GM23248 (cell line): ENCODE measurements at places on chromosomes 12 and 14.
A peak's percentile ranks its signal among the peaks of the same experiment; 100 is the strongest.

GRCh38 chr14:81435391-81436295, 35.5 kb upstream of the STON2 start:
- DNase-seq: peak; percentile 50

GRCh38 chr14:73209953-73210352, 27.4 kb upstream of the PAPLN start:
- DNase-seq: peak; percentile 35

DNA sequence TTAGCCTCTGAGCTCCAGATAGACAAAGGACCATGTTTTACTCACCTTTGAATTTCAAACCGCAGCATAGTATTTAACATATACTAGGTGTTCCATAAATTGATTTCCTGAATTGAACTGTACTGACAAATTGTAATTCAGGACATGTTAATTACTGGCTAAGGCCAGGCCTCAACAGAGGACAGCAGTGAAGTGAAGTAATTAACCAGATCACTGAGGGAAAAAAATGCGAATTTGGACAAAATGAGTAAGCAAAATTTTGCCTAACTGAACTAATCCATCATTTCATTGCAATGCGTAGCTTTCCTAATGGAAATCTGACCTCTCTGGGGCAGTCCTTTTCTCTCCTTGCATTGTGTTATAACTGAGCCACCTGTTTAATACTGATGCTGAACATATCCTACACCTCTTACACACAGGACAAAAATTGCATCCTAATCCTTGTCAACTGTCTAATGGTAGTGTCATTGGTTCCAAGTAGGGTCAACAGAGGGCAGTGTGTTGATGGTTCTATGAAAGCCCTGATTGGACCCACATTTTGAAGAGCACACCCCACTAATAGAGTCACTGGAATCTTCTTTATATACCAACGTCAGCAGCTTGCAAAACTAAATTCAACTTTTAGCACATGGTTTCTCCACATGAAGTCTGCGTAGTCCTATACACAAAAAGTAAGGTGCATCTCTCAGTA, 148.4 kb downstream of the SLC25A21 start:
- no peak for DNase-seq

DNA sequence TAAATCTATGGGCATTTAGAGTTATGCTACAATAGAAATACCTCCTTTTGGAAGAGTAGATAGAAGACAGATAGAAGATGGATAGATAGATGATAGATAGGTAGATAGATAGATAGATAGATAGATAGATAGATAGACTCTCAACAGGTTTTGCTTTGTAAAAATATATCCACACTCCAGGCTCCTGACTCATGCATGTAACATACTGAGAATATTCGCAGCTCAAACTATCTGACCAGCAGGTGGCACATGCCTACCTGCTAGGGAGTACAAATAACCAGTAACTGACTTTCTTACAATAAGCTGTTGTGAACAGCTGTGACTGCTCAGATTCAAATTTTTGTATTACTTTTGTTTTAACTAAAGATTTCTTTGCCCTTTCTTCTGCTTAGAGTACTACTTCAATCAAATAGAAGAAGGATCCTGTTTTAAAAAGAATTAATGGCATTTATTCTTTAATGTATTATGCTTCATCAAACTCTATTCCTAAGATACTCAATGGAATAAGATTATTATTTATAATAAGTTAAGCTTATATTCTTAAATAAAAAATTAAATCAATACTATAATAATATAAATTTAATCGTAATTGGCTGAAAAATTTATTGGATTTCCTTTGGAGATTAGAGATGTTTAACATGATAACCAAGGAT, 15.8 kb upstream of the CPNE8 start:
- peak; percentile 70 for DNase-seq

DNA sequence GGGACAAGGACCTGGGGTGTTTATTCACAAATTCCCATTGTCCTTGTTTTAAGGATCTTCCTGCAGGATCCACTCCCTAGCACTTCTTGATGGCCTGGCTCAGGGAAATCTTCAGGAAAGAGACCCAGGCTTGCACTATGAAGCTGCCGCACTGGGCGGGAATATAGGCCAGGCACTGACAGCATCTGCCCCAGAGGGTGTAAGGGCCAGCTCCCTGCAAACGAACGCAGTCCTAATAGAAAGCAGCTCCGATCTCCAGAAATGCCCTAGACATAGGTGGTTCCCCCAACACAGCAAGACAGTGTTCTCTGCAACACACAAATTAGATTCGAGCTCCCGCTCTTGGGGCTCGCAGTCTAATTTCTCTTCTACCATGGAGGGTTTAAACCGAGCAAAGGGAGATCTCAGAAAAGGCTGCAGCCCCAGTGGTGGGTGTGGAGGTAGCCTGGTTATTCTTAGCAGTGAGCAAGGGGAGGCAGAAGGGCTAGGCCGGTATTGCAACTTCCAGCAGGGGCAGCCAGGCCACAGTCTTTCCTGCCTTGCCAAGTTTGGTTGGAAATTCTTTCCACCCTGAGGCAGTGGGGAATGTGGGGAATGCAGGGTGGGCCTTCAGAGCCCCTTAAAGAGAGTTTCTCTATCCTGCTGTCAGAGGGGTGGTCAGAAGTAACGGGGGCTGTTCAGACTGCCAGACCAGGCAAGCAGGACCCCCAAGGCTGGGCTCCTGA, 16.1 kb upstream of the WSCD2 start:
- no peak for DNase-seq

- no peak for DNase-seq
Observed at GRCh38 chr12:21992823-21993222, 51.6 kb upstream of the ABCC9 start.

DNA sequence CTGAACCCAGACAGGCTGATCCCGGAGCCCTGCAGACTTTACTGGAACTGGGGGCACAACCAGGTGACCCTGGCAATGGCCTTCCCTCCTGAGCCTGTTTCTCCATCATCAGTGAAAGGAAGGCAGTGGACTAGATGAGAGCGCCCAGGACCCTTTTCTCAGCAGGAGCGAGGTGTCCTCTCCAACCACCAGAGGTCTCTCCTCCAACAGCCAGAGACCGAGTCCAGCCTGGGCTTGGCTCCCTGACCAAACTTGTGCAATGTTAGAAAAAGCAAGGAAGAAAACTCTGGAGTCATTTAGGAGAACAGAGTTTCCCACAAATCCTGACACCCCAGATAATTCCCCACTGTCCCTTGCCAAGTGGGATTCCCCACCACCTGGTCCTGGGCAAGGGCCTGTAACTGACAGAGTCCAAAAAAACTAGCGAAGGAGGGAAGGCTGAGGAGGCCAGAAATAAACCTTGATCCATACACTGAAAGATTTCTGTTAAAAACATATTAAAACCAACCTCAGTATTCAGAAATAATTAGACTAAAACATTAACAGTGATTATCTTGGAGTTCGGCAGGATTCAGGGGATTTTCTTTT, 9.0 kb downstream of the RPS6KL1 start:
- peak; percentile 90 for DNase-seq

DNA sequence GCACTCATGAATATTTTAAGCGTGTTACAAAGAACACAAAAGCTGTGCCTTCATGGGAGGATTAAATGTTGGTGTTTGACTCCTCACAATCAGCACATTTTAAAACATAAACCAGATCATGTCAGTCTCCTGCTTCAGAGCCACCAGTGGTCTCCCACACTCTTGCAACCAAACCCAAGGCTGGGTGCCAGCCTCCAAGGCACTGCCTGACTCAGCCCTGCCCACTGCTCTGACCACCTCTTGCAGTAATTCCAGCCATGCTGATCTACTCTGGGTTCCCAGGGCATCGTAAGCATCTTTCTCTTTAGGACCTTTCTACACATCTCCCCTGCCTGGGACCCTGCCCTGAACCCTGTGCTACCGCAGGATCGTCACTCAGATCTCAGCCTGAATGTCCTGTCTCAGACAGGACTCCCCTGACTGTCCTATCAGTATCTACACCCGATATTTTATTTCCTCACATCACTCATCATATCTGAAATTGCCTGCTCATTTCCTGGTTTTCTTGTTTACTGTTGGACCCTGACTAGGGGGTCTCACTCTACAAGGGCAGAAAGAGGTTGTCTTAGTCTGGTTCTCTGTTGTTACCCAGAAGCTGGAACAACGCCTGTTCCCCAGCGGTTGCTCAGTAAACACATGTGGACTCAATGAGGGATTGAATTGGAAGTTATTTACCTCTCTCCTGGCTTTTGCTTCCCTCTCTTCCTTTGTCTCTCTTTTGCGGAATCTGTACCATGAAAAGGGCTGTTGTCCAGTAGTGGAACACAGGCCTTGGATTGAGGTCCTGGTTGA, 449.8 kb downstream of the RAD51B start:
- DNase-seq: peak; percentile 54

- no peak for DNase-seq
Observed at GRCh38 chr12:38424436-38424835, 107.9 kb downstream of the ALG10B start.

- DNase-seq: no peak
Observed at GRCh38 chr14:73007835-73008234, 19.1 kb downstream of the ZFYVE1 start.

DNA sequence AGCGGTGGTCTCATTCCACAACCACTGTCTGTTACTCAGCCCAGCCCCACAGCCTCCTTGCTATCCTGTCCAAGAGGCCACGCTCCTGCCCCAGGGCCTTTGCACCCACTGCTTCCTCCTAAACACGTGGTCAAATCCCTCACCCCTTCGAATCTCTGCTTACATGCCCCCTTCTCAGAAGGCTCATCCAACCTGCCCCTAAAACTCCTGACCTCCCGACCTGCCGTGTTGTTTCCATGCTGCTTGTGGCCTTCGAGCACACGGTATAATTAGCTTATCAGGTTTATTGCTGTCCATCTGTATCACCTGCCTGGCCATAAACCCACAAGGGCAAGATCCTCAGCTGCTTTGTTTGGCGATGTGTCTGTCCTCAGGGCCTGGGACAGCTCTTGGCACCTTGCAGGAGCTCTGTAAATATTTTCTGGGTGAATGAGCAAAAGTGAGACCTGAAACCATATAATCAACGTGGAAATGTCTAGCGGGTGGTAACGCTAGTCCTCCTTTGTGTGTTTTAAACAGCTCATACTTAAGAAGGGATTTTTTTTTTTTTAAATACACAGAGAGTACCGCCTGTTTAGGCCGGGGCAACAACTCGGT, 36.0 kb downstream of the SCARB1 start:
- no peak for DNase-seq

DNA sequence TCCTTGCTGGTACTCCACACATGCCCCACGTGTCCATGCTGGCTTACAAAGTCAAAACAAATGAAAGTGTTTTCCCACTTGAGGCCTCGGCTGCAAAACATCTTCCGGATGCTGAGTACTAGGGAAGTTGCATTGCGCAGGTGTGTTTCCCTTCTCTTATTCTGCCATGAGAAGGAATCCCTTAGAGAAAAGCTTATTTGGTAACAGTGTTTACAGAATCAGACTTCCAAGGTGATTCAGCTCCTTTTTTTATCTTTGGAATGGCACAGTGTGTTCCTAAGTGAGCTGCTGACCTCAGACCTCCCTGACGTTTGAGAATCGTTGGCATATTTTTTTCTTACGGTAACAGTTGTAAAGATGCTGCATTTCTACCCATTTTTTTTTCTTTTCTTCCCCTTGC, 211.3 kb downstream of the ESR2 start:
- DNase-seq: no peak

GRCh38 chr12:127275416-127275815, 991.6 kb upstream of the TMEM132C start:
- no peak for DNase-seq

- DNase-seq: peak; percentile 77
Observed at GRCh38 chr14:59483363-59483762, 845 bp downstream of the L3HYPDH start.

GRCh38 chr14:33529787-33530757, 420.8 kb downstream of the EGLN3 start:
- DNase-seq: no peak

DNA sequence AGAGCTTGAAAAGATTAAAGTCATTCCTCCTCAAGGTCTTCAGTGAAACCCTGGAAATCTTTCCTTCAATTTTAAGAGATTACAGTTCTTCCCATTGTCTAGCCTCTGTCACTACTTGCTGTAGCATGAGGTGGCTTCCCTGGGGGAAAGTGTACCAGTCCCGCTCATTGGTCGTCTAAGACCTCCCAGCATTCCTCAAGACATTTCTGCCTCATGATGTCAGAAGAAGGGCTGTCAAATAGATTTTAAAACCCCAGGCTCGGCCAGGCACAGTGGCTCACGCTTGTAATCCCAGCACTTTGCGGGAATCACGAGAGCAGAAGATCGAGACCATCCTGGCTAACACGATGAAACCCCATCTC, 46.7 kb downstream of the SMUG1 start:
- peak; percentile 90 for DNase-seq

GRCh38 chr12:113276946-113277500, 55.8 kb downstream of the TPCN1 start:
- no peak for DNase-seq

DNA sequence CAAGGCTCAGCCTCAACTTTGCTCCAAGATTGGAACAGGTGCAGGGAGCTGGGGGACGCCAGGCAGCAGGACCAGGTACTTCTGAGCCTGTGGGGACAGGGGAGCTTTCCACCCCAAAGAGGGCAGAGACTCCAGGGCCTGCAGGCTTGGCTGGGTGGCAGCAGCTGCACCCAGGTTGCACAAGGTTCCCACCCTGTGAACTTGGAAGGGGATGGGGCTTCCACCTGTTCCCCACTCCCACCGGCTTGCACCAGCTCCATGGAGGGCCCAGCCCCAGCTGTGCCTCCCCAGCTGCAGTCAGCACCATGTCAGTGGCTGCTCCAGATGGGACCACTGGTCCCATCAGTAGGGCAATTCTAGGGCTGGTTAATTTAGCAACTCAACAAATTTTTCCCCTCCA, 114.0 kb upstream of the CDKN3 start:
- no peak for DNase-seq

GRCh38 chr14:50704454-50705010, 36.4 kb upstream of the SAV1 start:
- DNase-seq: no peak

- DNase-seq: peak; percentile 80
Observed at GRCh38 chr12:3527181-3527580, 36.2 kb downstream of the PRMT8 start.

DNA sequence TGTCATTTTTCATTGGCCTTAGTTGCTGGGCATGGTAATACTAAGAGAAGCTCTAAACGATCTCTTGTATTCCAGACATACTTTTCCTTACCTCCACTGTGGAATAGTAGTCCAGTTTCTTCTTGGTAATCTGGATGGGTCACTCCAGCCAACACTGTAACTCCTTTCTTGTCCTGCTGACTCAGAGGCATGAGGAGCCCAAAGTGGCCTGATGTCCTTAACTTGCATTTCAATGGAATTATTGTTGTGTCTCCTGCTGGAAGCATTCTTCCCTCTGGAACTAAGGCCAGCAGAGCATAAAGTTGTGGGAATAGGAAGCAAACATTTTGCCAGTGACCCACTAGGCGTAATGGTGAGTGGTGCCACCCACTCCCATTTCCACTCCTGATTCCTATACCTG, 33.1 kb downstream of the DAAM1 start:
- DNase-seq: peak; percentile 44

GRCh38 chr12:77062846-77063461, 2.4 kb downstream of the E2F7 start:
- no peak for DNase-seq
